ENCODE measurements at places on chromosomes 13 and 19.

DNA sequence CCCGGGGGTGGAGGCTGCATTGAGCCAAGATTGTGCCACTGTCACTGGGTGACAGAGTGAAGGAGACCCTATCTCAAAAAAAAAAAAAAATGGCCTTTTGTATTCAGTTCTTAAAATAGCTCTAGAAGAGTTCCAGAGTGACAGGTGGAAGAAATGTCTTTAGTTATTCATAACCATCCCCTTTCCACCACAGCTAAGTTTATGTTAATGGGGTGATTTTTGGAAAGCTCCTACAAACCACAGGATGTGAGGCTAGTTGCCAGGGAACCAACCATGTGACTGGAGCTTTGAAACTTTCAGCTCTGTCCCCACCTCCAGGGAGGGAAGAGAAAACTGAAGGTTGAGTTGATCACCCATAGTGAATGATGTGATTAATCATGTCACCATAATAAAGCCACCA lies 6.9 kb downstream of the ZNF490 start:
- DNase-seq, result peak; percentile 12

GRCh38 chr13:109741966-109742365 lies 44.4 kb downstream of the IRS2 start:
- DNase-seq, result no peak

DNA sequence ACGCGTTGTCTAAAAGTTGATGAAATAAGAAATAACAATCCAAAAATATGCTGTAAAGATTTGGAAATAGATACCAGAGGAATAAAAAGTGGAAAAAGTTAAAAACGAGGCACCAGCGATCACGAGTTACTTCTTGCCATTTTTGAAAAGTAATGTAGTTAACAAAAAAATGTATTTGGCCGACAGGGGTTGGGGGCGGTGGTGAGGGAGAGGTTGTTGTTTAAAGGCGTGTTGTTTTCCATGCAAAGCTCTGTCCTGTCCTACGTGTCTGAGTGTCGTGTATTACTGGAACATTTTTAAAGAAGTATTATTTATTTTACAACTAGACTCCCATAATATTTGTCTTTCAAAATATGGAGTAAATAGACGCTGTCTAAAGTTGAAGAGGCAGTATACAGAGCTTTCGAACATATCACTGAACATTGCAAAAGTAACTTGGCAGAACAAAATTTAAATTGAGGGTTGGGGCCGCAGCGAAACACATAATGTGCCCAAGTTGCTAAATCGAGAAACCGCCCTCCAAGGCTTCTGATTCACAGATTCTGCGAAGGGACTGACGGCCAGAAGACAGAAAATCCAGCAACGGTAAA lies 823 bp downstream of the FBXO17 start:
- DNase-seq, result no peak

DNA sequence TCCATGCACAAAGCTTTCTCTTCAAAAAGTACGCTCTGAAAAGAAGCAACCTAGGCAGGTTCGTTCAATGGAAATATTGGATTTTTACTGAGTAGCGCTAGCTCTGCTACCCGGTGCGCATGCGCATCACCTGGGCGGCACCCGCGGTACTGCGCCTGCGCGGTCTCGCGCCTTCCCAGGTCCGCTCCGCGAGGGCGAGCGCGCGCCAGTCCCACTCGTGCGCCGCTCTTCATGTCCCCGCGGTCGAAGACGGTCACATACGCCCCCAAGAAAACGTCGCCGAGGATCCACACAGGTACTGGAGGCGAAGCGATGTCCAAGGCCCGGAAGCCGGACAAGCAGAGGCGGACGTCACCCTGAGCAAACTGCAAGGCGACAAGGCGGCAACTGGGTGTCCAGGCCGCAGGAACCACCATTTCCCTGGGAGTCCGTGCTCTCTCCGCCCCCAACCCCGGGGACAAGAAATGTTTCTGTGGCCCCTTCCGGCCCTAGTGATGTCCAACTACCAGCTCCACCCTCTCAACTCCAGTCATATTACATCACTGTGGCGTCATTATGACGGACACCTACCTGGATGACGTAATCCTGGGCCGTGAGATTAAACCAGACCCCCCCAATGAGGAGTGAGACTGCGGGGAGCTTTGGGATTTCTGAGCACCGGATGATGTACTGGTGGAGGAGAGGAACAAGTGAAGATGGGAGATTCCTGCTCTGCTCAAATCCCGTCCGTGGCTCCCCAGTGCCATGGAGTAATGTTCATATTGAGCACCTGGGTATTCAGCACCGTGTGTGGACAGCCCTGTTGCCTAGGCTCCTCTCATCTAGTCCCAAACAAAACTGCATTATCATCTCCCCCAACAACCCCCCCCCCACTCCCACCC lies 4.8 kb upstream of the KCNC3 start:
- no peak for DNase-seq

- no peak for DNase-seq
Measured at GRCh38 chr19:49129238-49129583, 9.9 kb downstream of the PPFIA3 start.

DNA sequence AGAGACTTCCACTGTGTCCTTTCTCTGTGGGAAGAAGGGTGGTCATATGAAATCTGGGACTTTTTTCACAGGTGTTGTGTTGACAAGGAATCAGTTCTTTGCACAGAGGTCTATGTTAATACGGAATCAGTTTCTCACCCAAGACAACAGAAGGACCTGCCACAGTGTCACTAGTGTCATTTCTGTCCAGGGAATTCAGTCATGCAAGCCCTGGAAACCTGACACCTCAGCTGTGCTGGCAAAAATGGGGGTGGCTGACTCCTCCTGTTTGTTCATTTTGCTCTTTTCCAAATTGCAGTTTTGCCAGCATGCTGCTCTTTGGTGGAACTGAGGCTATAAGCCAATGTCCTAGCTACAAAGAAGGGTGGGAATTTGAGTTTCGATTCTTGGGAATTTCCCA lies 49.8 kb upstream of the ESD start:
- DNase-seq, result no peak

- no peak for DNase-seq
Measured at GRCh38 chr13:33931397-33932311, 113.7 kb downstream of the RFC3 start.

GRCh38 chr13:97459215-97459777 lies 25.3 kb downstream of the RAP2A start:
- no peak for DNase-seq

- no peak for DNase-seq
Measured at GRCh38 chr19:3231288-3231687, 6.8 kb downstream of the CELF5 start.

DNA sequence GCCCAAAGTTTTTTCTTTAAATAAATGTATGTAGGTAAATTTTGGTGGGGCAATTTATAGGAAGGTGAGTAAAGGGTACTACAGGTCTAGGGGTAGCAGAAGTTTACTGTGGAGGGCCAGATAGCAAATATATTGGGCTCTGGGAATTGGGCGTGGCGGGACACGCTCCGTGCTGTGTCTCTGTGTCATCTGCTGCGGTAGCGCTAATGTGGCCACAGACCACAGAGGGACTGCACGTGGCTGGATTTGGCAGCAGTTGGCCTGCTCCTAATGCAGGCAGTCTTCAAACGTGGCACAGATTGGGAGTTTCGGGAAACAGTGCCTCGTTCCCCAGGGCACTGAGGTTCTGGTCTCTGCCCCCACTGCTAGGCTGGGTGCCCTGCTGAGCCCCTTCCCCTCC lies 16.6 kb upstream of the MYDGF start:
- no peak for DNase-seq

DNA sequence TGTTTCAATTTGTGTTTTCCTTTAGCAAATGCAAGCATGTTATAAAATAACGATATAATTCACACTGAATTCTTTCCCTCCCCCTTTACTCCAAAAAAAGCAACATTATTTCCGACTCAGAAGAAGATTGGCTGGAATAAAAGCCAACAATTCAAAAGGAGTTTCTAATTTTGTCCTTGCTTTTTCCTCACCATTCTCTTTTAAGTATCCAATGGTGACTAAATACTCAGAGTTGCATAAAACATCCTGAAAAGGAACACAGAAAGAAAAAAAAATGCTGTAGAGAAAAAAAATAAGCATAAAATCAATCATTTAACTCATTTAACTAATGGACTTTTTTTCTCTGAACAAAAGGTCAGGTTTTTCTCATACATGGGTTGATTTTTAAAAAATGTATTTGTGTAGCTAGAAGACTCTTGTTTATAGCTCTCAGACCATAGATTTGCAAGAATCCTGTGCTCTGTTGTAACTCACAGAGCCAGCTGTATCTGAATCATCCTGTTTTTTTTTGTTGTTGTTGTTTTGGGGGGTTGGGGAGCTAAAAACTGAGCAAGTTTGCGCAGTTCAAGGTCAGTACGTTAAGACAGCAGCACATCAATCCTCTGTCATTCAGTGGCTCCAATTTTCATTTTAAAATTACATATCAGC lies 108.1 kb downstream of the PCDH17 start:
- no peak for DNase-seq

- no peak for DNase-seq
Measured at GRCh38 chr13:46578590-46578975, 25.6 kb downstream of the LRCH1 start.

- peak; percentile 99 for DNase-seq
Measured at GRCh38 chr19:4713384-4713951, 10.2 kb downstream of the DPP9 start.

- no peak for DNase-seq
Measured at GRCh38 chr19:16445238-16446107, 26.3 kb downstream of the EPS15L1 start.

DNA sequence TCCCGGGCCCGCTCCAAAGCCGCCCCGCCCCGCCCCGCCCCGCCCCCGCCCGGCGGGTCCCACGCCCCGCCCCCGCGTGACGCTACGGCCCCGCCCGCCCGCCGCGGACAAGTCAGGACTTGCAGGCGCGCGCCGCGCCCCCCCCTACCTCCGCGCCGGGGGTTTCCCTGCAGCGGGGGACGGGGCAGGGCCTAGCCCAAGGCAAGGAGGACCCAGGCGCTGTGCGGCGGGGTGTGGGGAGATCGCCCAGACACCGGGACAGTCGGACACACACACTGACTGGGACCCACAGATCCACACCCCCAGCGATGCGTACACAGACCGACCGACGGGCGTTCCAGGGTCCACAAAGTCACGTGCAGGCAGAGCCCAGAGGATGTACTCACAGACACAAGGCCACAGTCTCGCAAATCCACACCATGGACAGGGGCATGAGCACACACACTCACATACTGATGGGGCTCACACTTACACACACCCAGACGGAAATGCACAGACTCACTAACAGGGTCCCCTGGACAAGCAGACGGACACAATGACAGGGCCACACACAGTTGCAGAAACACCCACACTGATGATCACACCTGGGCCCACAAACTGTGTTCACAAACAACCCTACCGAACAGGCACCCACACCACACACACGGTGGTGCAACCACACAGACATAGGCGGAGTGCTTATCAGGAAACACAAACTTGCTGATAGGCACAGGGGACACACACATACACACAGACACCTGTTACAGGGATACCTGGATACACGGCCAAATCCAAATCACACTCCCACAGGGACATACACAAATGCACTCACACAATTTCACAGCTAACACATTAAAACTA lies 436 bp upstream of the BBC3 start:
- DNase-seq, result peak; percentile 78

DNA sequence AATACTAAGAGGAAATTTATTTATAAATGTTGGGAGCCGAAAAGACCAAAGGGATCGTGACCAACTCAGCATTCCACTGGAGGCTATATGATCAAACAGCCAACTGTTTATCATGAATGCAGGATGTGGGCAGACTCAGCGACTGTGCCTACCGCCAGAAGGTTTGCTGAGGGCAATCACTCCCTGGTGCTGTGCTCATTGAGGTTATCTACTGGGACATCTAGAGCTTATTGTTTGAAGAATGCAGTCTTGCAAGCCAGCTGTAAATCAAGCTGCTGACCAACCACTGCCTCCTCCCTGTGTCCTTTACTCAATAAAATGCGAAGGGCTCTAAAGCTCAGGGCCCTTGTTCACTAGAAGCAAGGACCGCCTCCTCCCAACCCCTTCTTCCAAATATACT lies 8.5 kb upstream of the XPO4 start:
- DNase-seq, result no peak

DNA sequence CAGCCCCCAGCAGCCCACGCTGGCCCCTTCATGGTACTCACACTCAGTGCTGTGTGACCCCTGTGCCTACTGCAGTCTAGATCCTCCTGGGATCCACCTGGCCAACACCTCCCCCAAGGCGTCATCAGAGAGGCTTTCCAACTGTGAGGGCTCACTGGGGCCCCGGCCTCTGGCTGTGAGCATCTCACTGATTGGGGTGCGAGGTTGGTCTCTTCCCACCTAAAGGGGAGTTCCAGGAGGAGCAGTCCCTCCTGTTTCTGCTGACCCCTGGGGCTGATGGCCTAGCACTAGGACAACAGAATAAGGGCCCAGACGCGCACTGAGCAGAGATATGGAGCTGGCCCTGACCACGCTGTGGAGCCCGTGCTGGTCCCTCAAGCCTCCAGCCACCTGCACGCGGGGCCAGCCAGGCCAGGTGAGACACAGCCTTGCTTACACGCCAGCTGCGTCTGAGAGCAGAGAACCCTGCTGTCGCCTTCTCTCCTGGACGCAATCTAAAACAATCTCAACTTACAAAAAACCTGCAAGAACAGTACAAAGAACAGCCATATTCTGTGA lies 32.2 kb downstream of the ELL start:
- DNase-seq, result no peak
